Lower leg skin (tissue), 4 donors: ENCODE measurements at places on chromosomes 4 and X. TPM values are rescaled to one million over a fixed set of nuclear protein-coding genes. Genes with fewer than 3 reads are reported as not detected.

The FAM47A gene
- not detected for total RNA-seq

DNA sequence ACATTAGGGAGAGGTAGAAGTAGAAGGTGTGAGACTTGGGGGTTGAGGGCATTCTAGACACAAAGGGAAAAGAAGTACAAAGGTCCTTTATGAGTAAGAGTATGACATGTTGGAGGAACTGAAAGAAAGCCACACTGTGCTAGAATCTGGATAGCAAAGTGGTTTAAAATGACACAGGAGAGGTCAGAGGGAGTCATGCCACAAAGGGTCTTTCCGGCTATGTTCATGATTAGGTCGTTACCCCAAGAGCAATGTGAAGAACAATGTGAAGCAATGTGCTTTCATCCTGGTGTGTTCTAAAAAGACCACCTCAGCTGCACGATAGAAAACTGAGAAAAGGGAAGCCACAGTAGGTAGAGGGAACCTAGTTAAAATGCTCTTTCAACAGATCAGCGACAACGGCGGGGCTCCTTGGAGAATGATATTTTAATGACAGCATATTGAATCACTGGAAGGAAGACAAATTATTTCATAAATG, 29.2 kb downstream of the SMIM14 start:
- no peak for DNase-seq

The INTU gene
- 8.1 TPM for total RNA-seq

GRCh38 chr4:80144676-80145470, 52.4 kb upstream of the PRDM8 start:
- DNase-seq, result no peak

The AKAP17A gene
- total RNA-seq, result 34.5 TPM
